NCI-H446 treated with DMSO at 0.1 percent for 48 hours (cell line): ENCODE measurements at places on chromosomes 7 and 10.
A peak's percentile ranks its signal among the peaks of the same experiment; 100 is the strongest.

- no peak for DNase-seq
These were observed 3.4 kb downstream of the DOCK4 start for GRCh38 chr7:112202816-112203215.

GRCh38 chr7:111164442-111164841 is 73.5 kb downstream of the LRRN3 start:
- peak; percentile 56 for DNase-seq

DNA sequence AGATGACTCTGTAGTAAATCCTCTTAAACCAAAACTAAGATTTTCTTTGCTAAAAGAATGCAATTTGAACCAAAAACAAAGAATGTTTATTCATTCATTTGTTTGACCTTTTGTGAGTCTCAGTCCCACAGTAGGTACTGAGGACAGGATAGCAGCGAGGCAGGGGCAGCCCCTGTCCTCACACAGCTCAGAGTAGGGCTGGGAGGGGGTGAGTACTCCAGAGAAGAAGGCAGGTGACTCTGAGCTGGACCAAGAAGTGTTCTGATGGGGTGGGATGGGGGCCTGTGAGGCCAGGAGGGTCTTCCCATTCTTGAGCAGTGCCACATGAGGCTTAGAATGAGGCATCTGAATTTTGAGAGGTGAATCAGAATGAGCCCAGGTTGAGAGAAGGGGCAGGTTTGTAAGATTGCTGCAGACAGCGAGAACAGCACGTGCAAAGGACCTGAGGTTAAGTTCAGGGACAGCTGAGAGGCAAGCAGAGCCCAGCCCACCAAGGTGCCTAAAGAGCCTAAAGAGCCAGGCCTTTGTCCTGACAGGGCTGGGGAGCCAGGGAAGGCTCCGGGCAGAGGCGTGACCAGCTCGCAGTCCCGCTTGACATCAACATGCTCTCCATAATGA is 56.9 kb upstream of the CHST15 start:
- no peak for DNase-seq

- DNase-seq = no peak
These were observed 47.4 kb upstream of the CAMK2B start for GRCh38 chr7:44372560-44373417.

DNA sequence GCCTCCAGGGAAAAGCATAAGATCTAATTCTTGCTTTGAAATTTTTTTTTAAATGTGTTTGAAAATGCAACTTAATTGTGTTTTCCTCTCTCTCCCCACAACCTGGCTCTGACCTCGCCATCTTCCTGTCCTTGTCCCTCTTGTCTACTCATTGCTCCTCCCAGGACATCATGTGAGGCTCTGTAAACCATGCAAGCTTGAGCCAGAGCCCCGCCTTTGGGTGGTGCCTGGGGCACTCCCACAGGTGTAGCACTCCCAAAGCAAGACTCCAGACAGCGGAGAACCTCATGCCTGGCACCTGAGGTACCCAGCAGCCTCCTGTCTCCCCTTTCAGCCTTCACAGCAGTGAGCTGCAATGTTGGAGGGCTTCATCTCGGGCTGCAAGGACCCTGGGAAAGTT is 9.8 kb upstream of the CDHR1 start:
- no peak for DNase-seq

- no peak for DNase-seq
These were observed 126.5 kb downstream of the PLPP4 start for GRCh38 chr10:120583424-120584108.

- DNase-seq = no peak
These were observed 1.1 kb upstream of the PRLHR start for GRCh38 chr10:118596426-118597124.

DNA sequence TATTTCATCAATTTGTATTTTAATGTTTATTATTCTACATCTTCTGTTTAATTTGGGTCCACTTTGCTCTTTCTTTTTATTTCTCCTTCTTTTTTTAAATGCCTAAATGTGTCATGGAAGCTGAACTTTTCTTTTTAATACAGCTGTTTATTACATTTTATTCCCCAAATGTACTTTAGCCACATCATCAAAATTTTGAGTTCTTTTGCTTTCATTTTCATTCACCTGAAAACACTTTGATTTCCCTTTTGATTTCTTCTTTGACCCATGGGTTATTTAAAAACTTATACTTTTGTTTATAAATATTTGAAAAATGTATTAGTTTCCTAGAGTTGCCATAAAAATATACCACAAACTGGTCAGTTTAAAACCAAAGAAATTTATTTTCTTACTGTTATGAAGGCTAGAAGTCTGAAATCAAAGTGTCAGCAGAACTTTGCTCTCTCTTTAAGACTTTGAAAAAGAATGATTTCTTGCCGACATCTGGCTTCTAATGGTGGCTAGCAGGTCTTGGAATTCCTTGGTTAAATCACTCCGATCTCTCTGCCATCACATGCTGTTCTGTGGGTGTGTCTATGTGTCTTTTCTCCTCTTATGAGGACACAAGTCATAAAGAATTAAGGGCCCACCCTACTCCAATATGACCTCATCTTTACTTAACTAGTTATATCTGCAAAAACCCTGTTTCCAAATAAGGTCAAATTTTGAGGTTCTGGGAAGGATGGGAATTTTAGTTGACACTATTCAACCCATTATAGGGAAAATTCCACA is 225.5 kb downstream of the ANKRD7 start:
- DNase-seq = no peak

- DNase-seq = no peak
These were observed 1.7 kb upstream of the MYO1G start for GRCh38 chr7:44980393-44981034.

DNA sequence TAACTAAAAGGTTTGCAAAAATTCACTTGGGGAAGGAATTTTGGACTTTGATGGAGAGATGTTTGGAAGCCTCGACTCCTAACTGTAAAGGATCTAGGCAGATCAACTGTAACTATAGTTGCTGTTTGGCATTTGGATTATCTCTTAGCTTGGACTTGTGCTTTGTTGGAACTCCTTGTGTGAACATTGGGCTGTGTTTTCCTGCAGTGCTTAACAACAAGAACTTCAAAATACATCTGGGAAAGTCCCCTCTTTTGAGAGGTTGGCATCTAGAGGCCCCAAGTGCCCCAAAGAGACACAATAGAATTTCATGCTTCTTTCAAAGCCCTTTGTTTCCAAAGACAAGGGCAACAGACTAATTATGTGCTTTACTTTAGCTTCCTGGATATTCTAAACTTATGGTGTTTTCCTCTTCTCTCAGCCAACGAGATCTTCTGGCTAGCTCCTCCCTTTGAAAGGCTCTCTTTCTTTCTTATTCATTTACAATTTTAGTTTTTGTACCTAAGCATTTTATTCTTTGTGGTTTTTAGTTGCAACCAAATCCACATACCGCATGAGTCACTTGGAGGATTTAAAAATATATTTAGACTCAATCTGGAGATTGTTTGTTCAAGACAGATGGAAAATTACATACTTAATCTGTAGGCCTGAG is 11.6 kb downstream of the ABCA13 start:
- peak; percentile 3 for DNase-seq

GRCh38 chr10:129728905-129729795 is 234.9 kb downstream of the EBF3 start:
- DNase-seq = no peak

- DNase-seq = no peak
These were observed 207.1 kb downstream of the KCNMA1 start for GRCh38 chr10:77430530-77430929.

GRCh38 chr7:155931396-155932085 is 119.3 kb upstream of the SHH start:
- DNase-seq = no peak

- DNase-seq = peak; percentile 73
These were observed at the start of gene UNC5B for GRCh38 chr10:71212318-71213126. TSS of gene UNC5B (plus strand) at chr10:71212570. CDS start at chr10:71212986, 416 bp downstream.

DNA sequence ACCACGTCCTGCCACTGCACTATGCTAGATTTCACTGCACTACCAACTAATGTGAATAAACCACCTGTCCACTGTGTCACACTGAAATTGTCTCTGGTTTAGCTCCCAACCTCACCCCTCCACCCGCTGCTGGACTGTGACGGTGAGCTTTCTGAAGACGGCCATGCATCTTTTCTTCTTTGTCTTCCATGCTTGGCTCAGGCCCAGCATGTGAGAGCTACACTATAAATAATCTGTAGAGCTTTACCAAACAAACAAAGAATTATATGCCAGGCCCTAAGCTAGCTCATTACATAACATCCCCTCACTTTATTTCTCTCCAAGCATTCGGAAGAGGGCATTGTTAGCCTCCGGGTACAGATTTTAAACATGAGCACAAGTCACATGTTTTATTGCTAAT is 633.2 kb downstream of the TNS3 start:
- DNase-seq = no peak

GRCh38 chr10:17951868-17952371 is at the start of gene SLC39A12:
TSS of gene SLC39A12 (plus strand) at chr10:17951918. CDS start at chr10:17953277, 1,359 bp downstream.
- DNase-seq = no peak
